ENCODE measurements at places on chromosomes 16 and 17.
A peak's percentile ranks its signal among the peaks of the same experiment; 100 is the strongest.

DNA sequence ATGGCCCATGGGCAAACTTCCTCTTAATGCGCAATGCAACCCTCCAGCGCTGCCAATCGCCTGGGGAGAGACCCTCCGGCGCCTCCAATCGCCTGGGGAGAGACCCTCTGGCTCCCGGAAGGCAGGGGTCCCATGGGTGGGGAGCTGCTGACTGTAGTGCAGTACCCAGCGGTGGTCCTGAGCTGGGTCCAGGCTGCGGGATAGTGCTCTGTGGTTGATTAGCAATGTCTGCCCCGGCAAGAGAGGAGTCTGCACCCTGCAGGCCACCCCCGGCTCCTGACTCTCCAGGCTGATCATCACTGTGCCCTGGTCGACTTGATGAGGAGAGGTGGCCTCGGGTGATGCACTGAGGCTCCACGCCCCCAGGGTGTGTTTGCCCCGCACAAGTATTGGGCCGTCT lies 44.6 kb upstream of the ZNF469 start:
- no peak for DNase-seq

DNA sequence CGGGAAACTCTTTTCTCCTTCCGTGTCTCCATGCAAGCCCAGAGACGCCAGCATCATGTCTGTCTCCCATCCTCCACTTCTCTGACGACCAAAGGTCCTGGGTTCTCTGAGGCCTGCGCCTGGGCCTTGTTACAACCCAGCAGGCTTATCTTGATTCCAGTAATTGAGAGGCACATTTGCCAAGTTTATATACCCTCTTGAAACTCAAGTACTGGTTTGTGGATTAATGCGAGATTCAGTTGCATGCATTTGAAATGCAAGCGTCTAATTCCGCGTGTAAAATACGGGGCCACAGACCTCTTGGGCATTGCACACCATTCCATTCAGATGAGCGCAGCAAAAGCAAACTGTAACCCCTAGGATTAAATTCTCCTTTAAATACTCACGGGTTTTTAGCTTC lies 28.7 kb upstream of the CRISPLD2 start:
- no peak for DNase-seq

- DNase-seq, result peak; percentile 16
Observed at GRCh38 chr16:23948949-23949411, 113.2 kb downstream of the PRKCB start.

GRCh38 chr17:81867991-81868673 lies 3.0 kb downstream of the ARHGDIA start:
- DNase-seq, result no peak

GRCh38 chr16:3873482-3874173 lies 6.9 kb downstream of the CREBBP start:
- DNase-seq, result no peak

- no peak for DNase-seq
Observed at GRCh38 chr17:66717641-66718058, 117.3 kb upstream of the CACNG5 start.

All from activated CD4-positive, CD25-positive, alpha-beta regulatory T cell (primary cell).